ENCODE measurements at places on chromosomes 5 and 9.

GRCh38 chr5:138990986-138991590 lies 116.0 kb upstream of the LRRTM2 start:
- DNase-seq, result no peak

- no peak for DNase-seq
Measured at GRCh38 chr9:137638680-137639079, 19.9 kb downstream of the EHMT1 start.

DNA sequence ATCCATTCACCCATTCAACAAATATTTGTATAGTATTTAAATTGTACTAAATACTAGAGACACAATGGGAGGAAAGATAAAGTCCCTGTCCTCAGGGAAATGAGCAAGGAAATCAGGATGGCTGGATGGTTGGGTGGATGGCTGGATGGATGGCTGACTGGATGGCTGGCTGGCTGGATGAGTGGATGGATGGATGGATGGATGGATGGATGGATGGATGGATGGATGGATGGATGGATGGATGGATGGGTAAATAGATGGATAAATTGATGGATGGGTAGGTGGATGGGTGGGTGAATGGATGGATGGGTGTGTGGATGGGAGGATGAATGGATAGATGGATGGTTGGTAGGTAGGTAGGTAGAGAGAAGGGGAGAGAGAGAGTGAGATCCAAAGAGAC lies 41.5 kb upstream of the WWC1 start:
- no peak for DNase-seq

DNA sequence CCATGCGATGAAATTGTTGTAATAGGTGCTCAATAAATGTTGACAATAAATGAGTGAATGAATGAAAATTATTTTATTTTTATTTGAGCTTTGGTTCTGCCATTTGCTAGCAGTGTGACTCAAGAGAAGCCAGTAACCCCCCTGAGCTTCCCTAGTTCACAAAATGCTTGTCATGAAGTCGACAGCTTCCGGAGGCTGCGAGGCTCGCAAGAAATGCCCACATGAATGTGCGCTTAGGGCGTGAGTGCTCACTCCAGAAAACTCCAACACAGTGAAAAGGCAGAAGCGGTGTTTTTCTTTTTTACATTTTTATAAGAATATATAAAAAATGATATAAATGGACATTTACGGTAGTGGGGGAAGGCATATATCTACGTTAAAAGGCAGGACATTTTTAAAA lies 26.5 kb downstream of the CDKN2A start:
- DNase-seq, result no peak

DNA sequence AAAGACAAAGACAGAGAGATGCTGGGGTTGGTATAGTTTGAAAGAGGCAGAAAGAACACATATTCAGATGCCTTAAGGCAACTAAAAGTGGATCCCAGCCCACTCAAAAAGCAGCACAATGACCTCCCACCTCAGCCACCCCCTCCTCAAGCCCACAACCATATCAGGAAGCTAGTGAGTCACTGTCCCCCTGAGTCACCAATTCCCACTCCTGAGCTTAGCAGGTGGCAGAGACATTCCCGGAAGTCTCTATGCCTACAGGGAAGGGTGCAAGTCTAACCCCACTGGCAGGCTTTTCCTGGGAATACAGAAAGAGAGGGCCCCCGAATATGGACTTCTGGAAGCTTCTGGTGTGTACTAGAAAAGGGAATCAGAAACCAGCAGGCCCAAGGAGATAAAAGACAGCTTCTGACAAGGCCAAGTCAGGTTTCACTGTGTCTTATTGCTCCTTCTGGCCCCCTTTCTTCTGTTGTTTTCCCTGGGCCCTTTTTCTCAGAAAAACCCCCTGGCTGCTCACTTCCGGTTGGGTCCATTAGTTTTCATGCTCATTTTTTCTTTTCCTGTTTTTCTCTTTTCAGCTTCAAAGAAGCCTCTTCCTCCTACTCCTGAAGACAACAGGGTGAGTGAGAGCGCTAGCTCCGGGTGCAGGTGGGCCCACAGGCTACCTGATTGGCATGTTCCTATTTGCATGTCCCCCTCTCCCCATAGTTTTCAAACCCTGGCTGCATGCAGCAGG lies 36.8 kb downstream of the ITK start:
- DNase-seq, result peak; percentile 39

DNA sequence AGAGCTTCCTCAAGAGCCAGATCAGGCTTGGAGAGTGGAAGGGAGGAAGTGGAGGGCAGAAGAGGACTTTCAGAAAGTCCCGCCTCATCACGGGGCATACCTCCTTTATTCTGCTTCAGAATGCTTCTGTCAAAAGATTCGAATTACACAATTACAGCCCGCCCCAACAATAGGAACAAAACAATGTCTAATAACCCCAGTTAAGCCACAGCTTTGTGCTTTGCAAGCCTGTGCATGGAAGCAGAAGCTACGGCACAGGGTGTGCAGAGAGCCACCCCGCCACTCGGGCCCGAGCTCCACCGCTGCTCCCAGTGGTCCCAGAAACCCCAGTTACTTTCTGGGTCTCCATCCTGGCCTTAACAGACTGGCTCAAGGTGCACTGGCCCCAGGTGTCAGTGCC lies 23.5 kb downstream of the HNRNPH1 start:
- no peak for DNase-seq

- no peak for DNase-seq
Measured at GRCh38 chr9:7094576-7094975, 336.8 kb downstream of the KDM4C start.

DNA sequence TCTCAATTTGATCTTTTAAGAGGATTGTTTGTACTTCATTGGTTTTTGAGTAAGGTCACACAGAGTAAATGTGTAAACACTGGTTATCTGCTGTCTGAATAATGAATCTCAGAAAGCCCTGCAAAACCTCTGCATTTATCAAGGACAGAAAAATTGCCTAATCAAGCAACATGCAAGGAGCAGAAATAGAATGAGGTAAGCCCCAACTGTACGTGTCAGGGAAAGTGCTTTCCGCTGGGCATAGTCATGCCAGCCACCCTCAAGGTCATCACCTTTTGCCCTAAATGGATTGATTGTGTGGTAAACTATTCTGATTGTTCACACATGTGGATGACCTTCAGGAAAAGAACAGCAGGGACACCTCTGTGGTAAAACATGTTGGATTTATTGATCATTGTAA lies 376.9 kb upstream of the KCNN2 start:
- DNase-seq, result no peak

- DNase-seq, result no peak
Measured at GRCh38 chr9:127360250-127360649, 36.7 kb upstream of the SLC2A8 start.

DNA sequence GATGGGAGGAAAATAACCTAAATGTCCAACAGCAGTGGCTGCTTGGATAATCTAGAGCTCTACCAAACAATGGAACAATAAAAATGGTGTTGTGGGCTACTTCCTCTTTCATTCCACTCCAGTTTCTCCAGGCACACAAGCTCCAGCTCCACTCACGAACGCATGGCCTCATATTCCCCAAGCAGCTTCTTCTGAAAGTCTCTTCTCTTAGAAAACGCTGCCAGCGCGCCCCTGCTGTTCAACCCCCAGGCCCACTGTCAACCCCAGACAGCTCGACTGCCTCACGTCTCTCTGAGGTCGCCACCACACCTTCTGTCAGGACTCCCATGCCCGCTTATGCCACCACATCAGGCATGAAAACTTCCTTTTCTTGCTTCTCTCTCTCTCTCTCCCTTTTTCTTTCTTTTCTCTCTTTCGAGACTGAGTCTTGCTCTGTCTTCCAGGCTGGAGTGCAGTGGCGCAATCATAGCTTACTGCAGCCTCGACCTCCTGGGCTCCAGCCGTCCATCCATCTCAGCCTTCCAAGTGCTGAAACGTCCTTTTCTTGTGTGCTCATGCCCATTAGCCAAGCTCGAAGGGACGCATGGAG lies 16.2 kb downstream of the OR2V2 start:
- no peak for DNase-seq

- DNase-seq, result no peak
Measured at GRCh38 chr5:128199611-128200010, 116.0 kb downstream of the SLC12A2 start.

- DNase-seq, result no peak
Measured at GRCh38 chr5:124677374-124678351, 68.8 kb downstream of the ZNF608 start.

DNA sequence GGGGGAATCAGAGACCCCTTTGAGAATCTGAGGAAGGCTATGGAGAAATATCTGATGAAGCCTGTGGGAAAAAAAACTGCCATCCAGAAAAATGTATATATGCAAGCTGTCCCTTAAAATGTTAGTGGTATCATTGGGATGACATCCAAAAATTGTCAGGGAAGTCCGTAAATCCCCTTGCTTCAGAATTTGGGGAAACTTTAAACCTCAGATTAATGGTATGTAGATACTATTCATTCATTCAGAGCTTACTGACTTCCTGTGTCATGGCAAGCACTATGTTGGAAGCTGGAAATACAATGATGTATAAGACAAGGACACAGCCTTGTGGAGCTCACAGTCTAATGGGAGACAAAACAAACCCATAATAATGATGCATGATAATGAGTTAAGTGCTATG lies 10.9 kb upstream of the MOB3B start:
- no peak for DNase-seq

- no peak for DNase-seq
Measured at GRCh38 chr9:5750569-5750968, 82.3 kb downstream of the ERMP1 start.

DNA sequence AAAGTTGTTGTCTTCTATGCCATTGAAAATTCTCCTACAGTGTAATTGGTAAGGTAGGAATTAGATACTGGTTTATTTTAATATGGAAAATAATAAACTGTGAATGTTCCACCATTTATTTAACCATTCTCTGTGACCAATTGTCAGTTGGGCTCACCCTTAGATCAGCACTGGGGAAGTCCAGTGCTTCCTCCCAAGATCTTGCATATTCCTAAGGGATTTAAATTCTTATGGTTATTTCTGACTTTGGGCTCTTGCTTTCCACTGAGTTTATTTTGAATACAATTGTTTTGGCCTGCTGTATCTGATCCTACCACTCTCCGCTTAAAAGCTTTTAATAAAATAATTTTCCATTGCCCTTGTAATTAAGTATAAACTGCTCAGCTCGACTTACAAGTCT lies 137.4 kb downstream of the OR2K2 start:
- DNase-seq, result no peak

GRCh38 chr9:6757132-6757455 lies 679 bp upstream of the KDM4C start:
- no peak for DNase-seq

DNA sequence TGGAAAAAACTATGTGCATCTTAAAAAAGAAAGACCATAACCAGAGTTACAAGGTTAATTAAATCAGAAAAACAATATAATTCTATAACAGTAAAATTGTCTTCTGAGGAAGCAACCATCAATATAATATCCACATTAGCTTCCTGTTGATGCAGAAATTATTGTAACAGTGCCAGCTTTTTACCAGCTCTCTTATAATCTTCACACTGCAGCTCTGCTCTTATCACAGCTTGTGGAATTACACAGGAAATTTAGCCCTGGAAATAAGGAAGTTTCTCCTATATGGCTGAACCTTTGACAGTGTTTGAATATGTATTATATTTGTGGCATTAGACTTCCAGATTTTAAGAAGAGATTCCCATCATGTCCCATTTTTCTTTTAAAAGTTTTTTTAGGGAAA lies 49.1 kb upstream of the TEK start:
- DNase-seq, result no peak

DNA sequence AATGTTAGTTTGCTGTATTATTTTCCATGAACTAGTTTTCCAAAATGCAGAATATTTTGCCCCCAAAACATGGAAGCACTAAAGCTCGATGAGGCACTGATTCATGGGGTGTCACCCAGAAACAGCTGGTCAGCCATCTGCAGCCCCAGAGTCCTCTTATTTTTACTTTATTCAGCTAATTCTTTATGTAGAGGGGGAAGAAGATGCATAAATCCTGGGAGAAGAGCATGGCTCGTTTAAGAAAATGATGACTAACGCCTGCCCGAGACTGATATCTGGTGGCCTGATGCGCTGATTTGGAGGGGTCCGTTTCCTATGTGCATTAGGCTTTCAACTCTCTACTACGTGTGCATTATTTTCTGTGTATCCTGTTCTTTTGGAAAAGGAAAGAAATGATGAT lies 390.3 kb upstream of the MEF2C start:
- no peak for DNase-seq

GRCh38 chr5:24474685-24475084 lies 170.1 kb downstream of the CDH10 start:
- no peak for DNase-seq

- DNase-seq, result no peak
Measured at GRCh38 chr5:76365561-76365960, 37.5 kb upstream of the IQGAP2 start.

DNA sequence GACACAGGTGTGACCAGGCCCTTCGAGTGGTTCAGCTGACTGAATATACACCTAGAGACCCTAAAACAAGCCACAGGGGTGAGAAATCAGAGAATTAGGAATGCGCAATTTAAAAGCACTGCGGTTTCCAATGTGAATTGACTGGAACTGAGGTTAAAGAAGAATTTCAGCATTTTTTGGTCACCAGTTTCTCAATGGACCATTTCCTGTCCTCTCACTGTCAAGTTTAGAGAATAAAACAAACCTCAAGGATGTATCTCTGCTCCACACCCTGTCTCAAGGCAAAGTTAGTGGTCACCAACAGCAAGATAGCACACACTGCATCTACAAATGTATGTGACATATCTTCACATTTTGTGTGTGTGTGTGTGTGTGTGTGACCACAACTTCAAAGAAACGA lies 143.8 kb upstream of the MAP3K1 start:
- DNase-seq, result no peak

- DNase-seq, result no peak
Measured at GRCh38 chr9:131214286-131214856, 61.9 kb downstream of the FAM78A start.

Measured in CD4-positive, alpha-beta T cell (primary cell).